Activated CD4-positive, alpha-beta T cell treated with anti-CD3 and anti-CD28 coated beads, Interleukin-2, amount 50 U/mL, for 16 hours (primary cell): ENCODE measurements at places on chromosomes 7 and 10.
A peak's percentile ranks its signal among the peaks of the same experiment; 100 is the strongest.

DNA sequence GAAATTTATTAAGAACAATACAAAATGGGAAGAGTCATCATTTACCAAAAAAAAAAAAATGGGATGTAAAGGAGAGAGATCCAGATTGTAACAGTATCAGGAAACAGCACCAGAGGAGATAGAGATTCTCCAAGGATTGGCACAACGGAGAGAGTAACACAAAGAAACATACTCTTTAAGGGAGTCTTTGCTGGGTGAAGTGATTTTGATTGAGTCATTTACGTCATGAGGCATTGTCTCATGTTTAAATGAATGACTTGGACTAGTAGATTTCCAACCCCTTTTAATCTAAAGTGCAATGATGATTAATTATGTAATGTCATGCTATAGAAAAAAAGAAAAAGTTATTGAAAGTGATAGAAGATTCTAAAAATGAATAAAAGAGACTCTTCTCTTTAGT lies 68.8 kb downstream of the ITGB8 start:
- no peak for DNase-seq

DNA sequence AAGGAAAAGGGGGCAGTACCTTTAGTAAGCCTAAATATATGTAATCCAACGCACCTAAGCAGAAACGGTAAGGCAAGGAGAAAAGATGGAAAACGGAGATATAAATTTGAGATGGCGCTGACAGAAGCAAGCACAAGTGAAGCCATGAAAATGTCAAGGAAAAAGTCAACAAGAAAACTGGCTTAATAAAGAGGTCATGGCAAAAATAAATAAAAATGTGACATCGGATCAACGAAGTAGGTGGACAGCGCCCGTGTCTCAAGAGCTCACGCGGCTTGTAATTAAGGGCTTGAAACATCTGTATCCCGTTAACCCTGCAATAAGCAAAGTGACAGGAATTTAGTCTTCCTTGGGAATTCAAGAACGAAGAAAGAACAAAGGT lies 611 bp downstream of the NDUFA5 start:
- DNase-seq = no peak

GRCh38 chr10:72061491-72061890 lies 26.9 kb downstream of the SPOCK2 start:
- no peak for DNase-seq

GRCh38 chr10:120085096-120085796 lies 192.7 kb downstream of the SEC23IP start:
- DNase-seq = no peak

DNA sequence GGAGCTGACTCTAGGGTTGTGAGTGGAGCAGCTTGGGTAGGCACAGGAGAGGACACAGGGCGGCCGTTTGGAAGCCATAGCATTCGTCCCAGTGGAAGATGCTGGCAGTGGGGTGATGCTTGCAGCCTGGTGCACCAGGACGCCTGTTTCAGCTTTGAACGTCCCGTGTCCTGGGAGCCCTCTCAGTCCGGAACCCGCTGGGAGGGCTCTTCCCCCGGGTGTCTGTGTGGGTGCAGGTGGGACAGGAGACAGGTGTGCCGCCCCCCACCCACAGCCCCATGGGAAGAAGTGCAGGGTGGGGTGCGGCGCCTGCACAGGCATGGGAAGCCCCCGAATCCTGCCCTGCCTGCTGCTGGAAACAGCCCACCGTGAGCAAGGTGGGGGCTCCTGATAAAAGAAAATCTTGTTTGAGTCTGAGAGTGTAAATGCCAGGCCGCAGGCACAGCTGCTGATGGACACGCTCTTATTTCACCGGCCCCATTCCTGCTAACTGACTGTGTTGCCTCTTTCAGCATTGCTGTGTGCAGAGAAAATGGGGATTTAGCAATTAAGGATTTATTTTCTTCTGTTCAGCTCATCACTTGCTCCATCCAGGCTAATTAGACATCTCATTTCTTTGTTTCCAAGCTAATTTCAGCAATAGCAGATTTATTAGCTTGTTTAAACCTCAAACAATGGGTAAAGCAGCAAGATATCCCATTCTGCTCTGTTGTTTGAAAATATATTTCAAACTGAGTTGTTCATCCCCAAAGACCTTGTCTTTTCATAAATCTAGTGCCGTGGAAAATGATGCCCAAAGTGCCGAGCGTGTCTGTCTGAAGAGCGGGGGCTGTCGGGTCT lies 54.9 kb upstream of the DPYSL4 start:
- DNase-seq = no peak

- no peak for DNase-seq
These were observed 51.7 kb downstream of the NRAP start for GRCh38 chr10:113612154-113612553.

DNA sequence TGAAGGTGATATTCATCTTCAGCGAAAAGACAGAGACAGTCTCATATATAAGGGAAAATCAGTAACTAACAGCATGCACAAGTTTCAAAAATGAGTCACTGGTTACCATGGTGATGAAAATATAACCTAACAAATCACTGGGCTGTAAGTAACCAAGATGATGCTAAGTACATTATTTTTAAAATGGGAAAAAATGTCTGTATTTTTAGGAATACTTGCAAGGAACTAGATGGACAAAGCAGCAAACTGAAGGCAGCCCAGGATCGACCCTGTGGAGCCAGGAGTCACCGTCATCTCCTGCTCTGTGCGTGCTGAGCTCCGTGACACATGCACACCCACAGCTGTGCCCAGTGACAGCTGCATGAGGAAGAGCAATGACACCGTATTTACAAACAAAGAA lies 137.3 kb downstream of the ELMO1 start:
- peak; percentile 41 for DNase-seq

DNA sequence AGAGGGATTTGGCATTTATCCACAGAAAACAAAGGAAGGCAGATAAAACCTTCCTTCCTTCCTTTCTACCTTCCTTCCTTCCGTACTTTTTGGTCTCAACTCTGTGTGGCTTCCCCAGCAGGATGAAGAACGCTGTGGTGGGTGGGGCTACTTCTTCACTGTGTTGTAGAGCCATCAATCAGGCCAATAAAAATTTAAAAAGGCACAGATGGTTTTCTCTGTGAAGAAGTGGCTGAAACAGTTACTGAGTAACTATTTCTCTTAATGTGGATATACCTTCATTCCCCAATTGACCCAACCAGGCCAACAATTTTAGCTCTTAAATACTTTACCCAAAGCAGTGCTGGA lies 75.8 kb downstream of the ZNF92 start:
- DNase-seq = no peak

DNA sequence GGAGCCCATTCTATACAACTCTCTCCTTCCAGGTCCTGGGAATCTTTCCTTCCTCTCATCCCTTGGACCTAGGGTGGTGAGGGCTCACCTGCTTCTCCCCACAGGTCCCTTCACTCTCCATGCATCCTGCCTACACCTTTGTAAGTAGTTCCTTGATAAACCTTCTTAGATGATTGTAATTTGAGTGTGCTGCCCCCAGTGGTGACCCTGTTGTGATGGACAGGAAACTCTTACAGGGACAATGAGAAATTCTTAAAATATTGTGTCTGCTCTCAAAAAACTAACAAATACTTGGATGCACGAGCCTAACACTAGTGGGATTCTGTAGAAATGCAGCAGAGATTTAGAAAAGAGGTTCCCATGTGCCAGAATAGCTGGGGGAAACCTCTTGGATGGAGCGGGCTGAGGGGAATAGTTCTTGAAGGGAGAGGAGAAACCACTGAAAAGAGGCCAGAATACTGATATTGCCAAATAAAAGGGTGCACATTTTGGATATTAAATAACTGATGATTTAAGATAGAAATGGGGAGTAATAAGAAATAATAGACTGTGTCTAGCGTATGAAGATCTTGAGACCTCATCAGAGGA lies 6.7 kb upstream of the PAXIP1 start:
- peak; percentile 39 for DNase-seq

DNA sequence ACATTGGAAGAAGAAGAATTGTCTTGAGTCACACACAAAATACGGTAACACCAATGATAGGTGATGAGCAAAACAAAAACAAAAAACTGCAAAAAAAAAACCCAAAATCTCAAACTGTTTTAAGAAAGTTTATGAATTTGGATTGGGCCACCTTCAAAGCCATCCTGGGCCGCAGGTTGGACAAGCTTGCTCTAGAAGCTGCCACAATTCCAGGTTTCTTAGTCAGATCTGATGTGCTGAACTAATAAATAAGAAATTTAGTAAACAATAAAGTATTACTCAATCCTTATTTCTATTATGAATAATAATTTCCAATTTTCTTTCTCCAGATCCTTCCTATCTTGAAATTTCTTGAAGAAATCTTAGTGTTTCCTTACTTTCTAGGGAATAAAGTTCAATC lies 10.0 kb downstream of the WASL start:
- DNase-seq = no peak

DNA sequence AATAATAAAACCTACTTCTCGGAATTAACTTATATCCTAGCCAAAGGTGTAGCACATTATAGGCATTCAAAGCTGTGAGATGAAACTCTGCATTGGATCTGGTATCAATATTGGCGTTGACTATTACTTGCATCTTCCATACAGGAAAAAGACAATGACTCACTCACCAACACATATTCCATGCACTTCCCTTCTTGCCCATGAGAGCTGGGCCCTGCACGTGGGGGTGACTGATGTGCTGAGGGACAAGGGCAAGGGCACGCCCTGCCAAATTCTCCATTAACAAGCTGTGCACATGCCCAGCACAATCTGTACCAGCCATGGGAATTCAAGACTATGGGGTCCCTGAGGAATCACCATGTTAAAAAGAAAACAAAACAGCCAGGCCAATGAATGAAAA lies 188.1 kb upstream of the PDE1C start:
- no peak for DNase-seq

GRCh38 chr10:11120711-11121110 lies 103.0 kb downstream of the CELF2 start:
- DNase-seq = no peak

DNA sequence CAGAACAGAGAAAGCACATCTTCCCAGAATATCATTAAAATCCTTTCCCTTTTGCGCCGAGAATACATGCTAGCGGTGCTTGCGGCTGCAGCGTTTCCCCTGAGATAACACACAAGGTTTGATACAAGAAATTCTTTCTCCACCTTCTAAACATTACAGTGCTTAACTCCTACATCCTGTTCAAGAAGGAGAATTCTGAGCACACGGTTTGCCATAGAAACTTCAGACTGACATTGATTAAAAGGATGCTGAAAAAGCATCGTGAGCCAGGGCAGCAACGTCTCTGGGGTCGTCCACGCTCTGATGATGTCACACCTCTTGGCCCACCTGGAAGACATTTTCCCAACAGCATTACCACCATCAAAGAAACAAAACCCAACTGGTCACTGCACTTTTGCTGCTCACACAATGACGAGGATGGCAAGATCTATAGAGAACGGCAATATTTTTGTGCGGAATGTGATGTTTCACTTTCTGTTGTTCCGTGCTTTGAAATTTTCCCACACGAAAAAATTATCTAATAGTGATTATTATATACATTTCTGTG lies 27.0 kb upstream of the PRSS1 start:
- DNase-seq = no peak

GRCh38 chr10:69962746-69963135 lies 89.9 kb upstream of the MACROH2A2 start:
- no peak for DNase-seq

- DNase-seq = no peak
These were observed 1.2 kb upstream of the MPP7 start for GRCh38 chr10:28304032-28304571.

DNA sequence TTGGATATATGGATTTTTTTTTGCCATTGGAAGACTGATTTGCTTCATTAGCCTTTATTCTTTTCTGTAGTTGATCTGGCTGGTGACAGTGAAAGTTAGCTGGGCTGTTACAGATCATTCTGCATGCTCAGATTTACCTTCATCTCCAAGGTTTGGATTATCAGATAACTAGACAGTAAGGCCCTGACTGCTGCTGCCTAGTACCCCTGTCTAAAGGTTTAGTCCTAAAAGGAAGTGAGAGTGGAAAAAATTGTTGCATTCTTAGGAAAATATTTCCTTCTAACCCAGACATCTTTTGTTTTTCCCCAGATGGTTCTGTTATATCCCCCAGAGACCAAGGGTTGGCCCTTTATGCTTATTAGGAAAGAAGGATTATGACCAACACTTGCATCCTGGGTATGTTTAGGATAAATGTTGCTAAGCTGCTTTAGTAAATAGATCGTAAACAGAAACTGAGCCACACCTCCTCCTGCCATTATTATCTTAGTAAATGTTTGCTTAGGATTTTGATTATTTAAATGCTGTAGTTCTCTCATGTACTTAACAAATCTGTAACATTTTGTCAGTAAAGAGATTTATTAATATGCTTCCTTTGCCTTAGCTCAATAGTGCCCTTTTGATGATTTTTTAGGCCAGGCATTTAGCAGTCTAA lies 44.4 kb downstream of the MCU start:
- DNase-seq = no peak

DNA sequence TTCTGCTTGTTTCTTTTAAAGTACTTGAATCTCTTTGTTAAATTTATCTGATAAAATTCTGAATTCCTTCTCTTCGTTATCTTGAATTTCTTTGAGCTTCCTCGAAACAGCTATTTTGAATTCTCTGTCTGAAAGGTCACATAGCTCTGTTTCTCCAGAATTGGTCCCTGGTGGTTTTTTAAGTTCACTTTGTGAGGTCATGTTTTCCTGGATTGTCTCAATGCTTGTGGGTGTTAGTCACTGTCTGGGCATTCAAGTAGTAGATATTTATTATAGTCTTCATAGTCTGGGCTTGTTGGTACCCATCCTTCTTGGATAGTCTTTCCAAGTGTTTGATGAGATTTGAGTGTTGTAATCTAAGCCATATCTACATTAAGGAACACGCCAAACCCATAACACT lies 1060.6 kb downstream of the LRMDA start:
- no peak for DNase-seq

- DNase-seq = peak; percentile 13
These were observed 10.5 kb upstream of the TRIM24 start for GRCh38 chr7:138449580-138449979.

GRCh38 chr10:52677086-52677485 lies 95.5 kb downstream of the MBL2 start:
- DNase-seq = no peak

DNA sequence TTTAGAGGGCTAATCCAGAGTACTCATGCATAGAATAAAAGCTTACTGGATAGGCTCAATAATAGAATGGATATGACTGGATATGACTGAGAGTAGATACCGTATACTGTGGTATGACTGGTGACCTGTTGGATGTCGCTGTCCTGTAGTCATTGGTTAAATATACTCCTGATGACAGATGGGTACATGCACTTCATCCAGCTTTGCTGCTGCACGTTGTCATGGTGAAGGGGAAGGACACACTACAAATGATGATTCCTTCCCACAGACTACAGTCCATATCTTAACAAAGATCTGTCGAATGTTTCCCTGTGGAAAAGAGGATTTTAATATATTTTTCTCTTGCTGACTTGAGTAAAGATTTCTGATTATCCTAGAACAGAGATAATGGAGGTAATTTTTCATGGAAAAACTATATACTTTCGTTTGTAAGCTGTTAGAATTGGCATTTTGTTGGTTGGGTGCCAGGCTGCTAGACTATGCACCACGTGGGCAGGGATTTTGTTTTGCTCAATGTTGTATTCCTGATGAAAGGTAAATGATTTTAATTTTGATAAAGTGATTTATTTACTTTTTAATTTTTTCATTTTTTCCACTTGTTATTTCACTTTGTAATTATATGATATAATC lies 97.3 kb downstream of the PPP1R9A start:
- no peak for DNase-seq
